Brain (organoid and tissue), 16 donors: ENCODE measurements at places on chromosomes 1 and 21. TPM values are rescaled to one million over a fixed set of nuclear protein-coding genes. Genes with fewer than 3 reads are reported as not detected.

- DNase-seq, result no peak
Observed at GRCh38 chr21:34215911-34216717, 142.7 kb downstream of the MRPS6 start.

GRCh38 chr1:4654764-4655673 lies 610 bp downstream of the AJAP1 start:
- DNase-seq, result peak; percentile 53

- DNase-seq, result no peak
Observed at GRCh38 chr1:53517109-53517508, 57.9 kb downstream of the DMRTB1 start.

GRCh38 chr1:41943717-41944116 lies 25.0 kb upstream of the HIVEP3 start:
- DNase-seq, result no peak

- DNase-seq, result no peak
Observed at GRCh38 chr1:160879056-160879455, 5.9 kb downstream of the ITLN1 start.

DNA sequence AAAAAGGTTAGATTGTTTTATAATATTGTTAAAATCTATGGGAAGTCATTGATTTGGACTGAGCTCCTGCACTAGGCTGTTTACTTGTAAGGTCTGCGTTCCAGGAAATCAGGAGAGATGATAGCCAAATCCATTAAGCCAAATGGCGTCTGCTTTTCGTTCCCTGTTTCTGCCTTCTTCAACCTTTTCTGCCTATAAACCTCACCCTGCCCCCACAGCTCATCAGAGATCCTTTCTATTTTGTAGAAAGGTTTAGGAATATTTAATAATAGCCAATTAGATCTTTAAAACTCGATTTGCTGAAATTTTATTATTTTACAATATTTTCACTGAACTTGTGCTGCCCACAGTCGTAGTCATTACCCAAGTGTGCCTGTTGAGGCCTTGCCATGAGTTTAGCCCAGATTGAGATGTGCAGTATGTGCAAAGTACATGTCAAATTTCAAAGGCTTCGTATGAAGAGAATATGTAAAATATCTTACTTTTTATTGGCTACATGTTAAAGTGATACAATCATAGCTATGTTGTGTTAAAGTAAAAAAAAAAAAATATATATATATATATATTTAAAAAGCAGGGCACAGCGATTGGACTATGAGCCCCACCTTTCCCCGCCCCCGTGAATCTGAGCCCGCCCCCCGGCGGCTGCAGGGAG lies 444 bp upstream of the IARS2 start:
- no peak for DNase-seq

GRCh38 chr1:160942926-160943325 lies 11.7 kb downstream of the ITLN2 start:
- DNase-seq, result no peak

DNA sequence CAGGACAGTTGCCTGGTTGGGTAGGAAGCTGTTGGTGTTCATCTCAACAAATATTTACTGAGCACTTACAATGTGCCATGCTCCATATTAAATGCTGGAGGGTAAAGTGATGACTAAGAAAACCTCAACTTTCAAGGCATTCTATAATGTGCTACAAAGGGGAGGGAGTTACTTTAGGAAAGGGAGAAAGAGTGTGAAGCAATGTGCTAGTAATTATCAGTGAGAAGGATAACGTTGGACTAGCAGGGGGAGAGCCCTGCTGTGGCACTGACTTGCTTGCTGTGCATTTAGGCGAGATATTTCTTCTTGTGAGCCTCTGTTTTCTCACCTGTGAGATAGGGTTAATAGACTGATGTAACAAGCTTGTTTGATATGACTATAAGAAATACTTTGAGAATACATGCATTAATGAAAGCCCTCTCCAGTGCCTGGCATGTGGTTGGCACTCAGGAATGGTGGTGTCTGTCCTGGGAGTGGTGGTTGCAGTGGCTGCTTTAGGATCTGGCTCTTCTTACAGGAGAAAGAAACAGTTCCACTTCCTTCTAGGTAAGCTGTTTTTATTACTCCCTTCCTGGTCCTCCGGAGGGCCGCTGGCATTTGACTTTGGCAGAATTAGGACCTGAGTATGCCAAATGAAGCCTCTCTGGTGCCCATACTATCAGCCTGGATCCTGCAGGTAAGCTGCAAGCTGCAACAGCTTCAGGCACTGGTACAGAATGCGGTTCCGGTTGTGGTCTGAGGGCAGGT lies 111.1 kb upstream of the COA6 start:
- DNase-seq, result no peak

DNA sequence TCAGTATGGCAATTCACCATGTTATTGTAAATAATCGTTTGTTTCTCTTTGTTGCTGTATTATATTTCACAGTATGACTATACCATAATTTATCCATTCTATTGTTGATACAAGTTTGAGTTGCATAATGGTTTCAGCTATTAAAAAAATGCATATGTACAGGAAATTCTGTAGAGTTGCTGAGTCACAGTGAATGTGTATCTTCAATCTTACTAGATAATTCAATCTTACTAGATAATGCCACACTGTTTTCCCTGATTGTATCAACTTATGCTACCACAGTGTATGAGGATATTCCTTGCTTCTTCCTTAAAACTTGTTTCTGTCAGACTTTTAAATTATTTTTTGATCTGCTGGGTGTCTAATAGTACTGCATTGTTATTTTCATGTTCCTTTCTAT lies 3.5 kb upstream of the COA6 start:
- no peak for DNase-seq

GRCh38 chr1:18121072-18121820 lies 13.6 kb downstream of the IGSF21 start:
- DNase-seq, result no peak

GRCh38 chr1:161749509-161750407 lies at the start of gene DUSP12:
Gene DUSP12 (plus strand): TSS chr1:161749786. CDS start chr1:161749802, 16 bp downstream.
- peak; percentile 96 for DNase-seq

DNA sequence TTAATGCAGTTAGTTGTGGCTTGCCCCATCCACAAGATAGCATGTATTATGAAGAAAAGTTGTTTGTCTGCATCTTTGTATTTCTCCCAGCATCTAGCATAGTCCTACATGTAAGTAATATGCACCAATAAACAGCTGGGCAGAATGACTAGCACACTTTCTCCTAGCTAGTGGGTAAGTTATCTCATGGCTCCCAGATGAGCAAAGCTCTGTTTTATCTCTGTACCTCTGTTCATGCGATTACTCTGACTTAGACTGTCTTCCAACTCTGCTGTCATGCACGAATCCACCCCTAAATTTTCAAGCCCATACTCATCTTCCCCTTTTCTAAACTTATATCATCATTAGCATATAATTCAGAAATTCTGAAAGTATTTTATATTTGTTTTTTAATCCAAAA lies 37.5 kb upstream of the KCTD3 start:
- no peak for DNase-seq

DNA sequence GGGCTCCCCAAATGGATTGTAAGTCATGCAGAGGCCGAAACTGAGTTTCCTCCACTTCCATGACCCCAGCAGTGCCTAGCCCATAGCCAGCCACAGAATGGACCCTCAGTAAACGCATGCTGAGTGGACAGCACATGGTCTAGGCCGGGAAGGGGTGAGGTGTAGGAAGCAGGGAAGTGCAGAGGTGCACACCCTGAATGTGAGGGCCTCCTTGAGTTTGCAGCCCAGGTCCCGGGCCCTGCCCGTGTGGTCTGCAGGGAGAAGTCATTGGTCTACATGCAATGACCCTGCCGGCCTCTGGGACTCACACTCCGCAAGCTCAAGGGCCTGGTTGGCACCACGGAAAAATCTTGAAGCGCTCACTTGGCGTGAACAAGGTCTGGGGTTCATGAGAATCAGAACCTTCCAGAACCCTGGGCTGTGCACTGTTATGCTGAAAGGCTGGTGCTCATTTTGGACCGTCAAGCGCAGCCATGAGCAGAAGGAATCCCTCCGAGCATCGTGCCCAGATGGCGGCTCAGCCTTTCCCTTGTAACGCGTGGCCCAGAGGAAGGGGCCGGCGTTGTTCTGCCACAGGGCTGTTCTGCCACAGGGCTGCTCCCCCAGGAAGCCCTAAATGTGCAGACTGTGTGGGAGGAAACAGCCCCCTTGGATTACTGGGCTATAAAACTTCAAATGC lies 66.4 kb downstream of the PSMG1 start:
- no peak for DNase-seq

- DNase-seq, result no peak
Observed at GRCh38 chr1:245217853-245218608, 63.2 kb downstream of the KIF26B start.

GRCh38 chr1:54007613-54008012 lies 10.4 kb downstream of the LDLRAD1 start:
- no peak for DNase-seq

DNA sequence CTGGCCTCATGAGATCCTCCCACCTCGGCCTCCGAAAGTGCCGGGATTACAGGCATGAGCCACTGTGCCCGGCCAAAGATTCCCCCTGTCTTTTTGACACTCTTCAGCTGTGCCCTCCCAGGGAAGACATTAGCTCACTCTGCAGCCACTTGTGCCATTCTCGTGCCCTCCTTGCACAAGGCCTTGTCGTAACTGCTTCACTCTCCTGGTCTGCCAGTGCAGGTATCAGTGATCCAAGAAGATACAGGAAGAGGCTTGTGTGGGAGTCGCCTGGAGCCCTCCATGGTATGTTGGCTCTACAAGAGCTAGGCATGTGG lies 22.0 kb upstream of the WDR26 start:
- no peak for DNase-seq

DNA sequence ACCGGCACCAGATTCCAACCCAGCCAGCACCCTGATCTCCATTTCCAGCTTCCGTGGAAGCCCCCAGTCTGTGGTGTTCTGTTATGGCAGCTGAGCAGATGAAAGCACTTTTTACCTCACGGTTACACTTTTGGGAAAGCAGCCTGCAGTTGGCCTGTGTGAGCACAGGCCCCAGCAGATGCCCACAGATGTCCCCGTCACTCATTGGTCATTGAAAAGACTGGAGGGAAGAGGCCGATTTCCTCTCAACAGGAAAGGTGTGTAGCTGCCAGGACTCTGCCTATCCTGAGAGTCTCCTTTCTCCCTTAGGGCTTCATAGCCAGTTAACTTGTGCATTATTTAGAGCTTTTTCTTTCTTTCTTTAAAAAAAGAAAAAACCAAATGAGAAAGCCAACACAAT lies 123.0 kb downstream of the PCBP3 start:
- no peak for DNase-seq

- no peak for DNase-seq
Observed at GRCh38 chr21:43716376-43717165, 2.4 kb upstream of the PDXK start.

GRCh38 chr1:207745285-207745684 lies 6.6 kb upstream of the CD46 start:
- no peak for DNase-seq

- peak; percentile 91 for DNase-seq
Observed at GRCh38 chr1:51421964-51422363, 91.6 kb upstream of the TTC39A start.

The HPDL gene
- polyA plus RNA-seq, result 9.4 TPM

The CACNA1S gene
- 0.19 TPM for polyA plus RNA-seq

The ROR1 gene
- 0.80 TPM for polyA plus RNA-seq

The CAPN8 gene
- 0.61 TPM for polyA plus RNA-seq

The TBX15 gene
- polyA plus RNA-seq, result 9.0 TPM

The NBPF6 gene
- polyA plus RNA-seq, result not detected
